ENCODE measurements at places on chromosomes 6 and 20. TPM values are rescaled to one million over a fixed set of nuclear protein-coding genes. Genes with fewer than 3 reads are reported as not detected.

DNA sequence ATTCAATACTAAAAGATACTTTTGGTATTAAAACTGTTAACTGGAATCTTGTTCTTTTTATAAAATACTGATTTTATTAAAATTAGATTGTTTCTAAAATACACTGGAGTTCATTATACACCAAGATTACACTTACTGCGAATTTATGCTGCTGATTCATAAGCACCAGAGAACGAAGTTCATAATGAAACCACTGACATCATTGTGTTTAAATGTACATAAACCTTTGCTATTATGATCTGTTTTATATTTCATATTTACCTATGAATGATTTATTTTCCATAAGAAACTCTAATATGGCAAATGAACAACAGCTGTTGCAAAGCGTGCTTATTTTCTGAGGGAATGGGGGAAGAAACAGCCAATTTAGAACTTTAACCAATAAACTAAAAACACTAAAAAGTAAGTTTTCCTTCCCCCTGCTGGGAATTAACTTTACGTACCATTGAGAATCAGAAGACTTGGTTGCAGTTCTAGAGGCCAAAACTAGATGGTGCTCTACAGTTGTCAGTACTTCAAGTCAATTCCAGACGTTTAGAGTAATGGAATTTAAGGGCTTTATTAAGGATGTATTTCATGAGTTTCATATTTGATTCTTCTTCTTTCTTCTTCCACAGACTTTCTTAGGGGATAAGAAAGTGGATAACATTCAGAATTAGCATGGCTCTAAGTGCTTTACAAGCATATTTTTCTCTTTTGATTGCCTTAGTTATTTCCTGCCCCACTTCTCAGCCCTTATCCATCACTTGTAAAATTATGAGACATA is 30.8 kb upstream of the COL19A1 start:
- no peak overlapping the region for H3K27ac ChIP-seq
- DNase-seq = no peak
- H3K36me3 ChIP-seq = no peaks in the 10 kb centered on the region
- no peak overlapping the region for H3K4me3 ChIP-seq

DNA sequence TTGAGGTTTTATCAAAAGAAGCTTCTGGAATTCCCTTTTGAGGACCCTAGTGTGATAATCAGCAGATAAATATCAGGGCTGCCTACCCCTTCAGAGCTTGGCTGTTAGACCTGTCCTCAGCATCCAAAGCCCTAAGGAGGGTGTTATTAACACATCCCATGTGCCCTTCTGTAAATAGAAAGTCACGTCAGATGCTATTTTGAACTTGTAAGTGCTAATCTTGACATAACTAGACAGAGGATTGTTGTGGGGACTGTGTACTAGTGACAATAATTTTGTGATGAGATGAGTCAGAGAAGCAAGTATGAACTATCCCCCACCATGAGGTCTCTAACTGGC is 4.9 kb upstream of the LAMA4 start:
- DNase-seq = no peak
- no peak overlapping the region for H3K4me3 ChIP-seq
- no peaks in the 10 kb centered on the region for H3K4me1 ChIP-seq
- H3K27ac ChIP-seq = no peak overlapping the region

- H3K27ac ChIP-seq = no peak overlapping the region
- H3K4me1 ChIP-seq = no peaks in the 10 kb centered on the region
- H3K4me3 ChIP-seq = no peak overlapping the region
- H3K36me3 ChIP-seq = no peaks in the 10 kb centered on the region
- no peak for DNase-seq
Measured at GRCh38 chr6:27066381-27066780, 181.1 kb upstream of the PRSS16 start.

DNA sequence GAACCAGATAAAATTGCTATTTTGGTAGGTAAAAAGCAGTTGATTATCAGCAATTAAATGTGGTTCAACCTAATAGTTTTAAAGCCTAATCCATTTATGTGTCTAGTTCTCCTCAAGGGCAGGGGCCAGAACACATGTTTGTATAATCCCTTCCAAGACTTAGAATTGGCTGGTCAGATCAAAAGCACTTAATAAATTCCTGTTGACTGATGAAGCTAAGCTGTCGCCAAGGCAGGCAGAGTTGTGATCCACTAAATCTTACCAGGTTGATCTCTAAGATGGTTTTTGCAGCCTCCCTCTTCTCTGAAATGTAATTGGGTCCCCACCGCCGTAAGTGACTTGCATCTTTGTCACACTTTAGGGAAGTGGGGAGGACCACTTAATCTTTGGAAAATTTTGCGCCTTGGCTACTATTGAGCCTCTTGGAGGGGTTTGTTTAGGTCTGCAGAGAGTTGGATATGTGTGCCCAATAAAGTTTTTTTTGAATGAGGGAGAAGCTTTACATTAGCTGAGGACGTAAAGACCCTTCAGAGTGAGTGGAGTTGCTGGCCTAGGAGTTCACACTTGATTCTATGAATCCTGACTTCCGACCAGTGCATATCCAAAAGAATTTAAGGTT is 65.9 kb downstream of the PHF20 start:
- no peaks in the 10 kb centered on the region for H3K4me1 ChIP-seq
- H3K27me3 ChIP-seq = no peaks in the 10 kb centered on the region
- DNase-seq = no peak
- no peaks in the 10 kb centered on the region for H3K36me3 ChIP-seq

DNA sequence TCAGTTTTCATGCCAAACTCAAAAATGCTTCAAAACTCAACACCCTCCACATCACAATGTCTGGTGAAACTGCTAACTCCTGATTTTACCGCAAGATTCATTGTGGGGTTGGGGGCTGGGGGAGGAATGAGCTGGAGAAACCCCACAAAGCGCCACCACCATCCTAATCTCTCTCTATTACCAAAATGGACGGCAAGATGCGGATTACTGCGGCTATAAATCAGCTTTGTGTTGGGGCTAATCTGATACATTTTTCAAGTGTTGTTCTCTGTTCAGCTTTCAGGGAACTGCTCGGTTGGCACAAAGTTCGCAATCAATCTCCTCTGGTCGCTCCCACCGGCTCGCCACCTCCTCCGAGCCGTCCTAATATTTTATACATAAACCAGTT is 83.7 kb downstream of the TMEM242 start:
- no peaks in the 10 kb centered on the region for H3K36me3 ChIP-seq
- H3K27ac ChIP-seq = no peak overlapping the region
- DNase-seq = no peak
- H3K4me1 ChIP-seq = peaks cover 8% of the 10 kb centered on the region

- H3K4me3 ChIP-seq = no peak overlapping the region
- no peak for DNase-seq
- H3K27me3 ChIP-seq = no peaks in the 10 kb centered on the region
- no peaks in the 10 kb centered on the region for H3K36me3 ChIP-seq
- H3K27ac ChIP-seq = no peak overlapping the region
Measured at GRCh38 chr6:11847515-11848345, 69.1 kb upstream of the ADTRP start.

DNA sequence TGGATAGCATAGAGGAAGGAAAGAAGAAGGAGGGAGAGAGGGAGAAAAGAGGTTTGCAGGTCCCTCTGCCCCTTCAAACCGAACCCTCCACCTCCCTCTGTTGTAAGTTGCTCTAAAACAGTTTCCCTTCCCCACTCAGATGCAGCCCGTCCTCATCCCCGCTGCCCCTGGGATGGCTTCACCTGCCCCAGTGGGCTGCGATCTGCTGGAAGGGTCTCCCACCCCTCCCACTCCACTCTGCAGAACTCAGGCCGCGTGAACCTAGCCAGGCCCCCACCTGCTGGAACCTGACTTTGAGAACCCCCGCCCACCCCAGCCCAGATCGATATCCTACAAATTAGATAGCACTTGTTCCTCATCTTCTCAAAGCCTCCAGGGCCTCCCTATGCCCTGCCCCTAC is 190.8 kb downstream of the DLL1 start:
- no peaks in the 10 kb centered on the region for H3K27me3 ChIP-seq
- no peak overlapping the region for H3K4me3 ChIP-seq
- DNase-seq = no peak
- no peak overlapping the region for H3K27ac ChIP-seq

DNA sequence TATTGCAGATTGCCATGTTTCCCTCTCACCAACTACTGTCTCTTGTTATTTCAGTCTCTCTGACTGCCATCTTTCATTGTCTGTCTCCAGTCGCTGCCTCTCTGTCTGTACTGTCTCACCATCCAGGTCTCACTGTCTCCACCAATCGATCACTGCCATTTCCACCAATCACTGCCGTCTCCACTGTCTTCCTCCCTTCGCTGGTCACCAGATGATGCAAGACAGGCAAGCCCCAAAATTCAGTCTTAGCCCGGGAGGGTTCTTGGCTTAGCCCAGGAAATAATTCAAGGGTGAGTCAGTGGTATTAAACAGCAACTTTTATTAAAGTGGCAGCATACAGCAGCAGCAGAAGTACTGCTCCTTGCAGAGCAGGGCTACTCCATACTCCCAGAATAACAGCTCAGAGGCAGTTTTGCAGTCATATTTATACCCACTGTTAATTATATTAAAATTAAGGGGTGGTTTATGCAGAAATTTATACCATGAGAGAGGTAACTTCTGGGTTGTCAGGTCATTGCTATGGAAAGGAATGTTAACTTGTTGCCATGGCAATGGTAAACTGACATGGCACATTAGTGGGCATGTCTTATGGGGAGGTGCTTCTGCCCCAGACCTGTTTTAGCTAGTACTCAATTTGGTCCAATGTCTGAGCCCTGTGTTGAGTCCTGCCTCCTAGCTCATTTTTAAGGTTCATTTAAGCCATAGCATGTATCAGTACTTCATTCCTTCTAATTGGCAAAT is 23.0 kb upstream of the ECHDC1 start:
- H3K27ac ChIP-seq = no peak overlapping the region
- H3K4me1 ChIP-seq = no peaks in the 10 kb centered on the region
- no peak overlapping the region for H3K4me3 ChIP-seq

DNA sequence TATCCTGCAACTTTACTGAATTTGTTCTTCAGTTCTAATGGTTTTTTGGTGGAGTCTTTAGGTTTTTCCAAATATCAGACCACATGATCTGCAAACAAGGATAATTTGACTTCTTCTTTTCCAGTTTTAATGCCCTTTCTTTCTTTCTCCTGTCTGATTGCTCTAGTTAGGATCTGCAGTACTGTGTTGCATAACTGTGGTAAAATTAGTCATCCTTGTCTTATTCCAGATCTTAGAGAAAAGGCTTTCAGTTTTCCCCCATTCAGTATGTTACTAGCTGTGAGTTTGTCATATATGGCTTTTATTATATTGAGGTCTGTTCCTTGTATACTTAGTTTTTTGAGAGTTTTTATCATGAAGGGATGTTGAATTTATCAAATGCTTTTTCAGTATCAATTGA is 4.3 kb downstream of the MICA start:
- H3K4me3 ChIP-seq = no peak overlapping the region
- no peak for DNase-seq
- peaks cover 8% of the 10 kb centered on the region for H3K4me1 ChIP-seq
- no peaks in the 10 kb centered on the region for H3K36me3 ChIP-seq

GRCh38 chr6:101000341-101000740 is 119.2 kb upstream of the ASCC3 start:
- H3K27me3 ChIP-seq = no peaks in the 10 kb centered on the region
- H3K4me1 ChIP-seq = no peaks in the 10 kb centered on the region
- no peaks in the 10 kb centered on the region for H3K36me3 ChIP-seq

DNA sequence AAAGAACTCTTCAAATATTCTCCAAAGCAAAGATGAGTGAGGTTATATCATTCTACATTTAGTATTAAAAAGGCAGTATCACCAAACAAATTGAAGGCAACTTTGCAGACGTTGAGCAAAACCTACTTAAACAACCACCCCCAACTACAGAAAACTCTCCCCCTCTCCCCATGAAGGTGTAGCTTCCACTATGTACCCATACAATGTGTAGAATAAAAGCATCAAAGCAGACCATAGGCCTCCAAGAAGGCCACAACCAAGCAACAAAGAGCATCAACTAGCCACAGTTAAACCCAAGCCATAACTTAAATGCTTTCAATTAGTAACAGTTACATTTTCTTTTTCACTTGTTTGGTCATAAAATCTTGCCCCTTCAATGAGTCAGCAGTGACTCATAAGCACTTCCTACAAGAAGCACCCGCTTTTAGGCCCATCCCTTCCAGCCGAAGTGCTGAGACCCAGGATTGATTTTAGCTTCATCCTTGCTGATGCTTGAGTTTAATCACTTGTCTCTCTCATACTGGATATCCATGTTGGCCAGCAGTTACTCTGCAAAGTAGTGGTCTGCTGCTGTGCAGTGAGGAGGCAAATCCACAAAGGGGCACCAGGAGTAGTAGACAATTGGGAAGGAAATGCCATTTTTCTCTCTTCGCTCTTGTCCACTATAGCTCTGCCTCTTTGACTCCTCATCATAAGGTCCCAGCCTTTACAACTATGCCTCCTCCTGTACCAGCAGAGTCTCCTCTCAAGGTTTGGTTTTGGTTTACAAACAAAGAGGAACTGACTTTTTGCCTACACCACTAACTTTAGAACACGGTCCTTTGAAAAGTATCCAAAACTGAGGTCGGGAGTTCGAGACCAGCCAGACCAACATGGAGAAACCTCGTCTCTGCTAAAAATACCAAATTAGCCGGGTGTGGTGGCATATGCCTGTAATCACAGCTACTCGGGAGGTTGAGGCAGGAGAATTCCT is 8.4 kb upstream of the NUP153 start:
- no peak for DNase-seq
- H3K4me3 ChIP-seq = no peak overlapping the region
- no peaks in the 10 kb centered on the region for H3K27me3 ChIP-seq

DNA sequence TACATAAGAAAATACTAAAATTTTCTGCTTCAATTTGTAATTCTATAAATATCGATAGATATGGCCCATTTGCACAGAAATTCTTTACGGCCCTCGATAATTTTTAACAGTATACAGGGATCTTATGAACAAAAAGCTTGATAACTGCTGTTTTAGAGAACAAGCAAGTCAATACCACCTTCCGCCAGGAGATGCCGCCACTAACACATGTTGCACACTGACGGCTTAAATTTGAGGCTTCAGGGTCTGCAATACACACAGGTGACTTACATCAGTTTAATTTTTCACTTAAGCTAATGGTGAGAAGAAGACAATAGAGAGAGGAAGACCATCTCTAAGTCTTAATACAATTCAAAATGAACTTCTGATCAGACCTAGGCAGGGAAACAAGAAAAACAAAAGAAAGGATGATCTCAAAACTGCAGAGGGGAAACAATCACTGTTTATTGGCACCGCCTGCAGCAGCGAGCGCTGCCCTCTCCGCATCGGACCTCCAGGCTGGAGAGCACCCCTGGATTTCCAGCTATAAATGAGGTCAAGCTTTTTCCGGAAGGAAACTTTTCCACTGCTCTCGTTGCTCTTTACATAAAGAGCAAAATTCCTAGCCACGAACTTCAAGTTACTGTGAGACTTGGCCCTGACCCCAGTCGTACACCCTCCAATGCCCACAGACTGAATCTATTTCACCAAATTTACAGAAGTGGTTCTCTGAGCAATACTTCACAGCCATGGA is 53.9 kb downstream of the OTOR start:
- no peak overlapping the region for H3K4me3 ChIP-seq
- H3K27me3 ChIP-seq = no peaks in the 10 kb centered on the region
- peak; percentile 68 for DNase-seq
- H3K27ac ChIP-seq = no peak overlapping the region
- no peaks in the 10 kb centered on the region for H3K4me1 ChIP-seq

GRCh38 chr6:100886076-100886475 is 4.9 kb upstream of the ASCC3 start:
- H3K36me3 ChIP-seq = no peaks in the 10 kb centered on the region
- H3K27ac ChIP-seq = no peak overlapping the region
- H3K4me3 ChIP-seq = no peak overlapping the region
- H3K27me3 ChIP-seq = no peaks in the 10 kb centered on the region
- peaks cover 5% of the 10 kb centered on the region for H3K4me1 ChIP-seq

Gene TINAG
- not detected for polyA plus RNA-seq

Gene HLA-DQB1
- polyA plus RNA-seq = 2.5 TPM

Gene FGD2
- polyA plus RNA-seq = 4.0 TPM

Gene HAO1
- polyA plus RNA-seq = not detected

Gene SPATS1
- polyA plus RNA-seq = not detected

Gene LAMA4
- polyA plus RNA-seq = 84.7 TPM
